ENCODE measurements at places on chromosomes 1 and 21. TPM values are rescaled to one million over a fixed set of nuclear protein-coding genes. Genes with fewer than 3 reads are reported as not detected.

LRP8 gene
- total RNA-seq = 1.1 TPM

DNA sequence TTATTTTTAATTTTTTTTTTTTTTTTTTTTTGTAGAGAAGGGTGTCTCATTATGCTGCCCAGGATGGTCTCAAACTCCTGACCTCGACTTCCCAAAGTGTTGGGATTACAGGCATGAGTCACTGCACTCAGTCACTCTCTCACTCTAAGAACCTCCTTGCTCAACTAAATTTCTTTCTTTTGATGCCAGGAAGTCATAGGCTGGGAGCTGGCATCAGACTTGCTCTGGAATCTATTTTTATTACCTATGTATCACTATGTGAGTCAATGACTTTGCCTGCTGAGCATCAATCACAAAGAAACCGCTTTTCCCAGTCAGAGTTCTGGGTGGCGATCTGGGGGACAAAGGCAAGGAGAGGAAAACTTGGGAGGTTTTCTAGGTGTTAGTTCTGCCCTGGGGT is 35.5 kb upstream of the PARP1 start:
- DNase-seq = no peak

GRCh38 chr1:101781201-101781831 is 215.4 kb downstream of the OLFM3 start:
- DNase-seq = no peak

DNA sequence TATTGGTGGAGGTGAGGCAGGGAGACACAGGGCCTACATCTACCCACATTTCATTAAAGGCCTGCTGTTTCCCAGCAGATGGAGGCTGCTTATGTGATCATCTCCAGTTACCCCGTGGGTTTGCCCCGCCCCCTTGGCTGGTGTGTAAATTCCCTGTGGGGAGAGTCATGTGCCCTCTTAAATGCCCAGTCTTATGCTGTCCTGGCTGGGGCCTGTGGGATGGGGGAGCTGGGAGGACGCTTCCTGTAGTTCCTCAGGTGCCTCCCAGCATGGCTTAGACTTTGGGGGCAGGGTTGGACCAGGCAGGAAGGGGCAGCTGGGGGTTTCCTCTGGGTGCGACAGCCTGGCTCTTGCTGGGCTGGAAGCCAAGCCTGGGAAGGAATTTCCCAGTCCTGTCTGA is 15.5 kb upstream of the CITED4 start:
- peak; percentile 90 for DNase-seq

THEM5 gene
- total RNA-seq = not detected

GRCh38 chr1:116308276-116308675 is 64.8 kb upstream of the ATP1A1 start:
- no peak for DNase-seq

DNA sequence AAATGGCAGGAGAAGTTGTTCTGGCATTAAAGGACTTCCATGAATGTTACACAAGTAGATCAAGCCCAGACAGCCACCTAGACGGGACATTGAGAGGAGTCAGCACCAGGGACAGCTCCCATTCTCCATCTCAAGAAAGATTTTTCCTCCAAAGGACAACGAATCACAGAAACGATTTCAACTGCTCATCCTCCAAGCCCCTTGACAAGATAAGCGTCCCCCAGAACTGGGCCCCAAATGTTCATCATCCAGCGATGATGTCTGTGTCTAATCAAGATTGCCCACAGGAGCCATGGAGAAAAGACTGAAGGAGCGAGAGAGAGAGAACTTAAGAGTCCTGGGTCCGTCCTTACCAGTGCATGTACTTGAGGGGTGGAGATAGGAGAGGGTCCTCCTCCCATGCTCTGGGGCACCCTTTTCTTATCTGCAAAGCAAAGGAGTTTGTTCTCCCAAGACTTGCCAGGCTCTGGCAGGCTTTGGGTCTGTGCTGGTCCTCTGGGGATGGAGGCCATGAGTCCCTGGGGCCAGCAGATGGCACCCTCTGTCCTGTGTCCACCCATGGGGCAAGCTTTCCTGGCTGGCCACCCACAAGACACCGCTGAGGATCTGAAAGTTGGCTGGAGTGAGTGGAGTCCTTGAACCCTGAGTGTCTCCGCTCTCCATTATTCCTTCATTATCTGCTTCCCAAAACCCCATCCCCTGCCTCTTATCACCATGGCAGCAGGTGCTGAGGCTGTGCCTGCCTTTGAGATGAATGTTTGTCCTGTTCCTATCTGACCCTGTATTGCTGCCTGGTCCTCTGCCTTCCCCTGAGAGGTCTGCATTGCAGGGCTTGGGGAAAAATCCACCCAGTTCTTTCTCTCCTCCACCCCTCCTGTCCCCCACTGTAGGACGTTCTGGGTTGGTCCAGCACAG is 164.6 kb downstream of the ACTL8 start:
- no peak for DNase-seq
